NCI-H187 (cell line): ENCODE measurements at places on chromosomes 1 and 21.

DNA sequence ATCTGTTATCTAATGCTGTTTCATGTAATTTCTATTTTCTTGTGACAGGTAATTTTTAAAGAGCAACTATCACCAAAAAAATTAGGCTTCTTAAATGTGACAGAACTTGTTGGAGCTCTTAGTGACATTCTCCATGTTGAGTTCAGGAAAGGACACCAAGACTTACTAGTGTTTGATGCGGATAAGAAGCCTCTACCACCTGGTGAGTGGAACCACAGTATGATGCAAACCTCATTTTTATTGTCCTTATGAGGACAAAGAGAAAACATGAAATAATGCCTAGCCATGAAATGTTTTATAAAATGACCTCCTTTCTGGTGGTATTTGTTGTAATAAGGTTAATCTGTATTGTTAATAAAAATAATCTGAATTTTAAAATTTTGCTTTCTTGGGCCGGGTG lies 39.1 kb downstream of the TDRD5 start:
- DNase-seq = no peak

GRCh38 chr1:181801617-181802016 lies 259.9 kb downstream of the ZNF648 start:
- no peak for DNase-seq

DNA sequence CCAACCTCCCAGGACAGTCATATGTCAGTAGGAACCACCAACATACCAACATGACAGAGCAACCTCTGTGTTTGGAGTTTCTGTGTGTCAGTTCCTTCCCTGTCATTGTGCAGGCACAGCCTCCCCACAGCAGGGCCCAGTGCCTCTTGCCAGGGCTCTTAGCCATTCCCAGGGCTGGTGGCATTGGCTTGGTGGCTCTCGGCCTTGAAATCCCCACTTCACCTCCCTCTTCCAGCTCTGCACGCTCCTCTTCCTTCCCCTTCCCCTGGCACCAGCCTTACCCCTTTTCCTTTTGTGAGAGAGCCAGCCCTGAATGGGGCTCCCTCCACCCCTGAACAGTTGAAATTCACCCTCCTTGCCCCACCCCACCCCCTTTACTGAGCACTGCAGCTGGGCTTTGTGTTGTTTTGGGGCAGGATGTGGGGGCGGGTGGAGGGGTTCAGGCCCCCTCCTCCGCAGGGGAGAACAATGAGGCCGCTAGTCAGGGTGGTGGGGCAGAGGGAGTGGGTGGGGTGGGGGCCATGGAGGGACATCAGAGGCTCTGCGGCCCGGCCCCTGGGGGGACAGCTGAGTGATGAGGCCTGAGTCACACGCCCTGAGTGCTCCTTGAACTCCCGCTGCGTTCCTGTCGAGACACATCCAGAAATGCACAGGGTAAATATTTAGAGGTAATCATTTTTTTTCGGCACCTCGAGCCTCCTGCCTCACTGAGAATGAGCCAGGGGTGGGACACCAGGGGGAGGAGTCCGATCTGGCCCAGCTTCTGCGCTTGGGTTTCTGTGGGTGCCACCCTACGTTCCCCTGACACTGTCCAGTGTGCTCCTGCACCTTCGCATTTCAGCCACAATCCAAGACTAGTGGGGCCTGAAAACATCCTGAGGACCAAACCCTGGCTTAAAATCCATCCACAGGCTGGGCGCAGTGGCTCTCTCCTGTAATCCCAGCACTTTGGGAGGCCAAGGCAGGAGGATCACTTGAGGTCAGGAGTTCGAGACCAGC lies 28.6 kb downstream of the LGR6 start:
- DNase-seq = peak; percentile 83

GRCh38 chr21:44933918-44934260 lies 5.9 kb upstream of the SLX9 start:
- DNase-seq = no peak

GRCh38 chr1:235881930-235882700 lies 15.4 kb upstream of the LYST start:
- no peak for DNase-seq

DNA sequence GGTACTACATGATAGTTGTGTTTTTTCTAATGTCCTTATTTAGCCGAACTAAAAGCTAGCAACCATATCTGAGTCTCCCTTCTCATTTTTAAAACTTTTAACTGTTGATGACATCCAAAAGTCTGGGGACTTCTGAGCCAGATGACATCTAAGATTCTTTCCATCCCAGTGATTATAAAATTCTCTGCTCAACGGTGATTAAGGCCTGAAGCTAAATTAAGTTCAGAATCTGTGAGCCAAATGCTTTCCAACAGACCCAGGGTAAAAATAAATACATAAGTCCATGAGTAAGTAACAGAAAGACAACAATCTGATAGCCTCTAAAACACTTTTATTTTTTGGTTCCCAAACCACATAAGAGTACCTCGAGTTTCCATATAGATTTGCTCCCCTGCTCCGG lies 13.1 kb upstream of the PTP4A2 start:
- no peak for DNase-seq

DNA sequence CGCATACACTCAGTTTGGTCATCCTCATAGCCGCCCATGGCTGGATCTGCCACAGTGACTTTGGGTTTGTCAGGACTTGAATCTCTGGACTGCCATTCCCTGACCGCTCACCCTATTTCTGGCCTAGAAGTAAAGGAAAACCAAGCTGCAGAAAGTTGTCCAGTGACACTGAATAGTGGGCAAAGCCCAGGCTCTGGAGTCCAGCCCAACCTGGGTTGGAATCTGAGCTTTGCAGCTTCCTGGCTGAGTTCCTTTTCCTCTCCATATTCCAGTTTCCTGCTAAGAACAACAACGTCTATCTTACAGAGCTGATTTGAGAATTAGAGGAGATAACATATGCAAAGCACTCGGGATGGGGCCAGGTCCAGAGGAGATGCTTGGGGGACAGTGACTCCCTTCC lies 15.6 kb upstream of the EIF4G3 start:
- DNase-seq = no peak

DNA sequence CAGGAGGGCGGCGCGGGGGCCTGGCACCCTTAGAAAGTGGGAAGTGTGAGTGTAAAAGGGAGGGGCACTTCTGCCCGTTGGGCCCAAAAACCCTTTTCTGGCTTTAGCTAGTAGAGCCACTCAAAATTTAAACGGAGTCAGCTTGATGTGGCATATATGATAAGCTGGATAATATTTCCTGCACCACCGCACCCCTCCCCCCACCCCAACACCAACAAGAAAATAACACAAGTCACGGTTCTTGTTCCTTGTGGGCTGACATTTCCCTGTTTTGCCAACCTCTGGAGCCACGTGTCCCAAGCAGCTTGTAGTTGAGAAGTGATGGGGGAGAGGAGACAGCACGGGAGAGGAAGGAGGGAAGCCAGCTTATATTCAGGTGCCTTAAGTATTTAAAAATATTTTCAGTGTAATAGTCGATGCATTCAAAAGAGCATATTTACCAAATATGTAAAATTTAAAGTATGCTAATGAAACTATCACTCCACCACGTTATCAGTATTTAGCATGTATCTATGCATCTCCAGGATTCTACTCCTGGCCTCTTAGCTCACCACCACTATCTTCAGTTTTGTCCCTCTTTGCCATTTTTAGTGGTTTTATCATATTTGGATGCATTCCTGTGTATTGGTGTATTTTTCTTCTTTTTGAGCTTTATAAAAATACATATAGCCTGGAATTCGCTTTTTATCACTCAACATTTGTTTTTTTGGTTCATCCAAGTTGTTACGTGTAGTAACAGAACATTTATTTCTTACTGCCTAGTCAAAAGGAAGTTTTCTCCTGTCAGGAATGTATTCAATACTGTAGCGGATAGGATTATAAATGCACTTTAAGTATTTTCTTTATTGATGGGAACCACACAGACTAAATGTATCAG lies 773 bp upstream of the DDX59 start:
- DNase-seq = no peak

DNA sequence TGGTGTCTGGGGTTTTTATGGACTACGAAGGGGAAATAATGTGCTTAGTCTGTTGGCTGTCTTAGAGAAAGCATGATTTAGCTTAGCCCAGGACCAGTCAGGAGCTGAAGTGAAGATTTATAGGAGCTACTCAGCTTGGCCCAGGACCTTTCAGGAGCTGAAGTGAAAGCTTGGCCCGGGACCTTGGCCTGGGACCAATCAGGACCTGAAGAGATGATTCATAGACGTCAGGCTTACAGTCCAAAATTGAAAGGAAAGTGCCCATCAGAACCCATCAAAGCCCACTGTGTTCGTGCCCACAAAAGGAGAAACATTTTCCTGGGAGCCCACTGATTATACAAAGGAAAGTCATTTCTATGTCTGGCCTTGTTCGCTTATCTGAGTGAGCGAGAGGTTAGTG lies 35.6 kb downstream of the MSTO1 start:
- no peak for DNase-seq

DNA sequence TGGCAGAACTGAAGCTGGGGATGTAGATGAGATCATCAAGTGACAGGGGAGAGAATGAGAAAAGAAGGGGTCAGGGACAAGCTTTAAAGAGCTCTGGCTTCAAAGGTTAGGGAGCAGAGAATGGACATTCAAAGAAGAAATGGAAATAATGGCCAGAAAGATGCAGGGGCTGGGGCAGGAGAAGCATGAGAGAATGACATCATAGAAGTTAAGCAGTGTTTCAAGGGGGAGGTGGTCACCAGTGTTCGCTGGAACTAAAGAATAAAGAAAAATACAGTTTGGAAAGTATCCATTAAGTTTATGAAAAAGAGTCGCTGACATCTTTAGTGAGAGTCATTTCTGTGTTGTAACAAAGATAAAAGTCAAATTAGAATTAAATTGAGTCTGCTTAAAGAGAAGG lies 44.3 kb downstream of the TARBP1 start:
- DNase-seq = no peak
